PC-3 (cell line): ENCODE measurements at places on chromosomes 5 and 9. TPM values are rescaled to one million over a fixed set of nuclear protein-coding genes. Genes with fewer than 3 reads are reported as not detected.

GRCh38 chr5:84478603-84479002 is 93.9 kb upstream of the EDIL3 start:
- no peaks in the 10 kb centered on the region; the same call in 1 of the 2 replicates for H3K4me1 ChIP-seq
- H3K36me3 ChIP-seq: peaks cover 7% of the 10 kb centered on the region; the same call in 1 of the 2 replicates
- H3K27ac ChIP-seq: no peak overlapping the region
- peak; percentile 62 for DNase-seq
- no peaks in the 10 kb centered on the region for H3K27me3 ChIP-seq

- peaks cover 29% of the 10 kb centered on the region for H3K27me3 ChIP-seq
- peak overlapping the region; percentile 63 for H3K4me3 ChIP-seq
- no peaks in the 10 kb centered on the region for H3K36me3 ChIP-seq
- no peak overlapping the region for H3K27ac ChIP-seq
- peaks cover 14% of the 10 kb centered on the region; the same call in 1 of the 2 replicates for H3K4me1 ChIP-seq
Observed at GRCh38 chr5:1644810-1645571, 121.2 kb upstream of the LPCAT1 start.

- no peaks in the 10 kb centered on the region for H3K4me1 ChIP-seq
- H3K27ac ChIP-seq: no peak overlapping the region
- H3K4me3 ChIP-seq: no peak overlapping the region
Observed at GRCh38 chr5:164577742-164578141, 1072.3 kb downstream of the MAT2B start.

Gene DMGDH
- total RNA-seq: 0.35 TPM in 1 of 2 replicates, not detected in the other

DNA sequence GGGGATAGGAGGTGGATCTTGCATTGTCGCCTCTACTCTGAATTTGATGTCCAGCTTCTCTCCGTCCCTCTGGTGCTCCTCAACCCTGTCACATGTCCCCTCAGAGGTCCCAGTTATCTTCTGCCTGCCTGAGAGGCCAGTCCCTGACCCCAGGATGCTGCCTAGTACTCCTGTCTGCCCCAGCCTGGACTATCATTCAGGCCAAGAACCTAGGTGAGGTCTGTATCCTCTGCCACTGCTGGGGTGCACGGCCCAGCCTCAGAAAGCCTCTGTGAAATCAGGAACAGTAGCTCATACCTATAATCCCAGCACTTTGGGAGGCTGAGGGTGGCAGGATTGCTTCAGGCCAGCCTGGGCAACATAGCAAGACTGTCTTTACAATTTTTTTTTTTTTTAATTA is 8.6 kb downstream of the SPINK4 start:
- H3K36me3 ChIP-seq: peaks cover 5% of the 10 kb centered on the region; the same call in 1 of the 2 replicates
- H3K4me1 ChIP-seq: no peaks in the 10 kb centered on the region
- no peaks in the 10 kb centered on the region for H3K27me3 ChIP-seq
- DNase-seq: no peak
- H3K27ac ChIP-seq: no peak overlapping the region

Gene SPINK4
- not detected in 2 replicates for total RNA-seq

- DNase-seq: no peak
- H3K4me1 ChIP-seq: peaks cover 16% of the 10 kb centered on the region
- no peak overlapping the region for H3K4me3 ChIP-seq
- H3K36me3 ChIP-seq: peaks cover 7% of the 10 kb centered on the region; the same call in 1 of the 2 replicates
- no peaks in the 10 kb centered on the region for H3K27me3 ChIP-seq
- no peak overlapping the region for H3K27ac ChIP-seq
Observed at GRCh38 chr5:32583582-32584232, 1.6 kb upstream of the SUB1 start.

Gene PCDHB11
- total RNA-seq: 0.40 and 0.69 TPM in 2 replicates

DNA sequence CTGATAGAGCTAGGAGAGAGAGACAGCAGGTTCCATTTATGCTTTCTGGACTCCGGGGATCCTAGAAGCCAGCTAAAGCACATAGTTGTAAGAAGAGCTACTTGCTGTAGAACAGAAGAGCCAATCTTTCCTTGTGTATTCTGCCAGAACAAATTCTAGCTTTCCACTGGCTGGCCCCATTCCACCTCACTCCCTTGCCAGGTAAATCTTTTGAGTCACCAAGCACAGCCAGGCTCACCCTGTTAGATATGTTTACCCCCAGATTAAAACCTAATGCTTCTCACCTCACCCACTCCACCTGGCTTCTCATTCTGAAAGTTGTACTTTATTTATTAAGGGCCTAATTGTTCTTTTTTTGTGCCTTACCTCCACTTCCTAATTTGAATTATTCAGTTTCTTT is 48.9 kb upstream of the CHD1 start:
- H3K27me3 ChIP-seq: no peaks in the 10 kb centered on the region
- H3K36me3 ChIP-seq: no peaks in the 10 kb centered on the region
- no peak overlapping the region for H3K27ac ChIP-seq
- H3K4me1 ChIP-seq: peaks cover 29% of the 10 kb centered on the region

- H3K27me3 ChIP-seq: 0 out of 2 replicates have a peak, but pooled peaks cover 5% of the 10 kb centered on the region
- H3K36me3 ChIP-seq: no peaks in the 10 kb centered on the region
- H3K4me3 ChIP-seq: no peak overlapping the region
- no peak overlapping the region for H3K27ac ChIP-seq
- DNase-seq: no peak
Observed at GRCh38 chr5:151630088-151630487, 39.0 kb upstream of the FAT2 start.

GRCh38 chr5:173884402-173885053 is 3.6 kb upstream of the CPEB4 start:
- H3K36me3 ChIP-seq: no peaks in the 10 kb centered on the region
- H3K27ac ChIP-seq: no peak overlapping the region
- H3K4me3 ChIP-seq: no peak overlapping the region
- H3K27me3 ChIP-seq: no peaks in the 10 kb centered on the region
- peaks cover 31% of the 10 kb centered on the region for H3K4me1 ChIP-seq
- no peak for DNase-seq

Gene TYRP1
- total RNA-seq: 0.22 TPM in 1 of 2 replicates, not detected in the other

- H3K4me1 ChIP-seq: no peaks in the 10 kb centered on the region
- H3K4me3 ChIP-seq: no peak overlapping the region
- no peaks in the 10 kb centered on the region for H3K27me3 ChIP-seq
- no peak overlapping the region for H3K27ac ChIP-seq
Observed at GRCh38 chr5:180599981-180600553, 8.8 kb upstream of the SCGB3A1 start.

Gene ARHGEF28
- total RNA-seq: 24.2 and 25.7 TPM in 2 replicates

DNA sequence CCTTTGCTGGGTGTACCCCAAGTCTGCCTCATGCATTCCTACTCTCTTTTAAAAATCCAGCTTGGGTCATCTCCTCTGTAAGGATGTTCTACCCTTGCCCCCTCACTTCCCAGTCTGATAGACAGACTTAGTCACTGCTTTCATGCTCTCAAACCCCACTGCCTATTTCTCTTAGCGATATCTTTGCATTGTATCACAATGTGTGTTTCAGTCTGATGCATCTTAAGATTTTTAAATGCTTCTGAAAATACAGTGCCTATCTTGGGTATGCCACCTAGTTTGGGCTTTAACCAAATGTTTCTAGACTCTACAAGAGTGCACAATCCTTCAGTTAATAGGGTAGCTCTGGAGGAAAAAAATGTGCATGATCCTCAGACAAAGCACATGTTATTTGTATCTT is 97.8 kb downstream of the SNX18 start:
- H3K27me3 ChIP-seq: no peaks in the 10 kb centered on the region
- no peak overlapping the region for H3K27ac ChIP-seq
- no peaks in the 10 kb centered on the region for H3K36me3 ChIP-seq
- DNase-seq: no peak
- peaks cover 8% of the 10 kb centered on the region for H3K4me1 ChIP-seq

DNA sequence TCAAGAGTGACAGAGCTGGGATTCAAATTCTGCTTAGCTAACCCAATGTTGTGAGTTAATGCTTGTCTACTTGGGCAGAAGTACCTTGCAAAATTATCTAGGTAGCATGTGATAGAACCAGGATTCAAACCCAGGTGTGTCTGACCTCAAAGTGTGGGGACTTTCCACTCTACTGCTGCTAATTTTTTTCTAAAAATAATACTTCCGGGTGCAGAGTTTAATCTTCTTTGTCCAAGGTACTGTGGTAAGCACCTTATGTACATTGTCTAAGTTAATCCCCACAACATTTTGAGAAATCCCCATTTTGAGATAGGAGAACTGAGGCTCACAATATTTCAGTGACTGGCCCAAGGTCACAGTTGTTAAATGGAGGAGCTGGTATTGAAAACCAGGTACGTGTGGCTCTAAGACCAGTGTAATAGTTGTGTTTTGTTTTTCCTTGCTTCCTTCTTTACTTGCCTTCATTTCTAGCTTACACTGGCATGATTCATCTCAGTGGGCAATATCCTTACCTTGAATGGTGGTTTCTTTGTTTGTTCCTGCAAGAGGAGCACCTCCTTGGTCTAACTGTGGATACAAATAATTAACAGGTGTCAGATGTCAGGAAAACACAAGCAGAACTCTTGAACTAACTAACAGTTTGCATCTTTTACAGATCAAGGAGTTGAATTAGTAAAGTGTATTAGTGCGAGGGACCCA is 7.5 kb downstream of the ALDOB start:
- H3K27ac ChIP-seq: no peak overlapping the region
- no peaks in the 10 kb centered on the region for H3K27me3 ChIP-seq
- H3K4me3 ChIP-seq: no peak overlapping the region
- no peak for DNase-seq

Gene MARCOL
- total RNA-seq: not detected in 2 replicates

Gene ANKRD31
- total RNA-seq: 0.12 and 0.26 TPM in 2 replicates

DNA sequence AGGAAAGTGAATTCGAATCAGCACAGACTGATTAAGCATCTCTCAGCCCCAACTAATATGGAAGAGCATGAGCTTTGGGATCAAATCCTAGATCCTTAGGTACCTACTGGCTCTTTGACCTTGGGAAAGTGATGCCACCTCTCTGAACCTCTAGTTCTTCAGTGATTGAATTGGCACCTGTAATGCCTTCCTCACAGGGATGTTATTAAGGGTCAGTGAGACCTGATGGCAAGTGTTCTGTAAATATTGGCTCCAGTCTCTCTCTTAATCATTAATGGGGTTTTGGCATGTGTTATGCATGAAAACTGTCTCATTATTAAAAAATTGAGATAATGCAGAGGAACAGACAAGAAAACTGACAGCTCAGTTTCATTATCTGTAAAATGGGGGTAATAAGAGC is 115.8 kb downstream of the INSYN2B start:
- no peaks in the 10 kb centered on the region for H3K27me3 ChIP-seq
- H3K36me3 ChIP-seq: no peaks in the 10 kb centered on the region
- DNase-seq: no peak
- H3K27ac ChIP-seq: no peak overlapping the region
- H3K4me1 ChIP-seq: peaks cover 10% of the 10 kb centered on the region; the same call in 1 of the 2 replicates
- H3K4me3 ChIP-seq: no peak overlapping the region

DNA sequence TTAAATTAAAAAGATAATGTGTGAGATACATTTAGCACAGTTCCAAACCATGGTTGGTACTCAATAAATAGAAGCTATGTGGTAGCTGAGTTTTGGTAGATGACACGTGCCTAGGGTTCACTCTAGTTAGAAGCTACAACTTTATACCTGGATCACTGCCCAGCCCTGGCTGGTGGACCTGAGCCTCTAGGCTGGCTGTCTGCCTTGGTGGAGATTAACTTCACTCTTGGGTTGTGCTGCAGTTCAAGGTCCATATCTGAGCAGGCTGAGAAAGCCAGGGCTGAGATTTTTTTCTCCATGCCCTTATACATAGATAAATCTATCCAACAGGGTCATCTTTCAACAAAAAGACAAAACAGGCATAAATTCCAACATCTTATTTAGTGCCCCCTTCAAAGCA is 44.6 kb upstream of the SPDL1 start:
- no peak overlapping the region for H3K4me3 ChIP-seq
- H3K27ac ChIP-seq: no peak overlapping the region
- no peaks in the 10 kb centered on the region for H3K36me3 ChIP-seq

Gene AK6
- 25.3 and 37.4 TPM in 2 replicates for total RNA-seq

DNA sequence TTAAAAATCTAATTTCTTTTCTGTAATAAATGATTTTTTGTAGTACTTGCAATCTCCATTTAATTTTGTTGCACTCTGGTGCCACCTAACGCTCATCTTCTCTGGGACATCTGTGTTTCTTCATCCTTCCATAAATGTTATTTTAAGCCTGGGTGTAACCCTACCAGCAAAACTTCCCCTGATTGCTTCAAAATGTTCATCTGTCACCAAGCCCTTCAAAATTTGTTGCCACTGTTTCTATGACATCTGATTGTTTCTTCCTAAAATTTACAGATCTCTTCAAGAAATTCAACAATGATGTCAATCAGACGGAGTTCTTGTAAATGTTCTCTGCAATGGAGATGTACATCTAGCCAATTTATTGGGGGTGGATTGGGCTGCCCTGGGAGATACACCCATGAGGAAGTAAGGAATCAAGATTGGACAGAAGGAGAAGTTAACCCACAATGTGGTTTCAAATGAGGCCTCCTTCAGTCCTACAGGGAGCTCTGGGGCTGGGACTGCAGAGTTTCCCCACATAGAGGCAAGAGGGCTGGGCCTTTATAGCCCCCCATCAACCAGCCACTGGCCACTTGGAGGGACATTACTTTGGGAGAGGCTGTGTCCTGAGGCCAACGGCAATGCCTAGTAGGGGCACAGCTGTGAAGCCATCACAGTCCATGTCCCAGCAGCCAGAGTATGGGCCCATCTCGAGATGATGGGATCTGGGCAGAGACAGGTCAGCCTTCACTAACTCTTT is 23.3 kb downstream of the MCTP1 start:
- DNase-seq: peak; percentile 50
- no peaks in the 10 kb centered on the region for H3K4me1 ChIP-seq
- H3K27me3 ChIP-seq: peaks cover 5% of the 10 kb centered on the region; the same call in 1 of the 2 replicates
- no peaks in the 10 kb centered on the region for H3K36me3 ChIP-seq

Gene IL13
- not detected in 2 replicates for total RNA-seq

DNA sequence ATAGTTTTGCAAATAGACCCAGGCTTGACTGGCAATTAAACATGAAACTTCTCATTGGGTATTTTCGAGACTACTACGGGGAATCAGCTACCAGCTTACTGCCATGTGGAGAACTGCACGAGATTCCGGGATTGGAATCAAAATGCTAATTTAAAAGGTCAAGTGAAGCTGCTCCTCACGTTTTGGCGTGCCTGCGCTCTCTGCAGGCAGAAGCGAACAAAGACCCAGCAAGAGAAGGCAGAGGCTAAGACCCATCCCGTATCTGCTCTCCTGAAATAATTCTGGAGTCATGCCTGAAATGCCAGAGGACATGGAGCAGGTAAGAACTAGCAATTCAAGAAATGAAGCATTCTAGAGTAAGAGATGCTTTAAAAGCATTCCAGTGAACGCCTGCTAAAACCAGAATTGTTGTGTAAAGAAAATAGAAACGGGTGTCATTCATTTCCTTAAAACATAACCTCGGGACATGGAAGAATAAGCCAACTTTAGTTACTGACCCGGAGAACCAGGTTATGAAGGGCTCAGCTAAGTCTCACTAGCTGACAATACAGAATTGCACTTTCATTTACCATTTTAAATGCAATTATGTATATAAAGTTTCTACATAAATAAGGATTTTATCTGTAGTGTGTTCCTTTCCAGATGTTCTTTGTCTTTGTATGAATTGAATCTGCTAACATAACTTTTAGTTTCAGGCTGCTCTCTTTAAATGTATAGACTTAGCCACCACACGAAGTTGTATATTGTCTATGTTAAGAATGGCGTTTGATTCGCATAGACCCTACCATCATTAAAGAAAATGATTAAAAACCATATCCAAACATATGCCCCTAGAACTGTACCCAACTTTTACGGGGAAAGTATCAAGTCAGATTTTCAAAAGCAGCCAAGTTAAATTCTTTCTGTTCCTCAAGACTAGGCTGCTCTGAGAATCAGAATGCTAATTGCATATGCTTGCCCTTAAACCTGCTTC is 2.0 kb upstream of the MAT2B start:
- H3K4me3 ChIP-seq: peak overlapping the region; percentile 90
- H3K27me3 ChIP-seq: no peaks in the 10 kb centered on the region
- H3K27ac ChIP-seq: peak overlapping the region; percentile 45
- H3K36me3 ChIP-seq: no peaks in the 10 kb centered on the region
- peak; percentile 68 for DNase-seq

Gene SLC4A9
- 0.29 TPM in 1 of 2 replicates, not detected in the other for total RNA-seq
